Endothelial cell (in vitro differentiated cells): ENCODE measurements at places on chromosomes 12 and 14. TPM values are rescaled to one million over a fixed set of nuclear protein-coding genes. Genes with fewer than 3 reads are reported as not detected.
A peak's percentile ranks its signal among the peaks of the same experiment; 100 is the strongest.

DNA sequence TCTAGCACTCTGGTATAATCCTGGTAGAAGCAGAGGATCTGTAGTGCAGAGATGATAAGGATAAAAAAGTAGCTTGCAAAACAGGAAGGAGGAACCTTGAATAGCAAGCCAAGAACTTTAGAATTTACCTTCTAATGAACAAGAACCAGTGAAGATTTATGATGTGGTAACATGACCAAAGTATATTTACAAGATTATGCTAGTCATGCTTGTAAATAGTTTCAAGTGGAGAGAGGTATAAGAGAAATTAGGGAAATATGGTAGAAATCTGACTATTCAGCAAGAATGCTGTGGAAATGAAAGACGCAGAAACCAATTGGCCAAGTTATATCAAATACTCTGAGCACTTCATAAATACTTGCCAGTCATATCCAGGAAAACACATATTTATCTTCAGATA, 47.8 kb downstream of the ERGIC2 start:
- peaks cover under 1% of the 10 kb centered on the region for H3K27me3 ChIP-seq
- no peaks in the 10 kb centered on the region for H3K4me1 ChIP-seq
- H3K27ac ChIP-seq: no peak overlapping the region
- H3K36me3 ChIP-seq: peaks cover 5% of the 10 kb centered on the region
- no peak for DNase-seq
- H3K4me3 ChIP-seq: no peak overlapping the region

DNA sequence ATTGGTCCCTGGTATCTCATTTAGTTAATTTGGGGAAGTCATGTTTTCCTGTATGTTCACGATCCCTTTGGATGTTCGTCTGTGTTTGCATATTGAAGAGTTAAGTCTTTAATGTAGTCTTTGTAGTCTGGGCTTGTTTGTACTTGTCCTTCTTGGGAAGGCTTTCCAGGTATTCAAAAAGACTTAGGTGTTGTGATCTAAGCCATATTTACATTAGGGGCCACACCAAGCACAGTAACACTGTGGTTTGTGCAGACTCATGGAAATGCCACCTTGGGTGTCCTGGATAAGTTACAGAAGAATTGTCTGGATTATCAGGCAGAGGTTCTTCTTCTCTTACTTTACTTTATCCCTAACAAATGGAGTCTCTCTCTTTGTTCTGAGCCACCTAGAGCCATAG, 380.3 kb downstream of the CCER1 start:
- H3K27me3 ChIP-seq: no peaks in the 10 kb centered on the region
- no peaks in the 10 kb centered on the region for H3K36me3 ChIP-seq
- no peak for DNase-seq

- H3K4me1 ChIP-seq: no peaks in the 10 kb centered on the region
- H3K27me3 ChIP-seq: no peaks in the 10 kb centered on the region
- no peaks in the 10 kb centered on the region for H3K36me3 ChIP-seq
- H3K27ac ChIP-seq: no peak overlapping the region
- DNase-seq: no peak
These were observed 20.3 kb upstream of the SYCP3 start for GRCh38 chr12:101759396-101760047.

GRCh38 chr14:34983148-34983760, 462 bp downstream of the SRP54 start:
- no peak for DNase-seq
- H3K27ac ChIP-seq: no peak overlapping the region
- peaks cover 2% of the 10 kb centered on the region for H3K27me3 ChIP-seq

- no peak for DNase-seq
- no peaks in the 10 kb centered on the region for H3K36me3 ChIP-seq
- no peak overlapping the region for H3K27ac ChIP-seq
- H3K27me3 ChIP-seq: no peaks in the 10 kb centered on the region
These were observed 460 bp upstream of the SYNE2 start for GRCh38 chr14:63852271-63852816.

DNA sequence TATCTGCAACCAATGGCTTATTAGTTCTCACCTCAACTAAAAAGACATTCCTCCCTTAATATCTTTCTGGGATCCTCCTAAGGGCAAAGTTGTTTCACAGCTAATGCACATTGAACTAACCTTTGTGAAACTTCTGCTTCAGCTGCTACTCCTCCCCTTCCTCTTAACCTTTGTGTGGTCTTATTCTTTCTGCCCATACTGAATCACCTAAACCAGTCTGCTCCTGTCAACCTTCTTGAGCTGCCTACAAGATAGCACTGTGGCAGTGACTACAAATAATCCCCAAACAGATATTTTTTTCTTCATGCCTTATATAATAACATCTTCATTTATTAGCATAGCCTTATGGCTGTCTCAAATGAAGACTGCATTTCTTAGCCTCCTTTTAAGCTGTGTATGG, 1077.4 kb upstream of the ATXN7L3B start:
- H3K27me3 ChIP-seq: no peaks in the 10 kb centered on the region
- no peak for DNase-seq
- no peak overlapping the region for H3K4me3 ChIP-seq
- H3K36me3 ChIP-seq: no peaks in the 10 kb centered on the region
- no peak overlapping the region for H3K27ac ChIP-seq

DNA sequence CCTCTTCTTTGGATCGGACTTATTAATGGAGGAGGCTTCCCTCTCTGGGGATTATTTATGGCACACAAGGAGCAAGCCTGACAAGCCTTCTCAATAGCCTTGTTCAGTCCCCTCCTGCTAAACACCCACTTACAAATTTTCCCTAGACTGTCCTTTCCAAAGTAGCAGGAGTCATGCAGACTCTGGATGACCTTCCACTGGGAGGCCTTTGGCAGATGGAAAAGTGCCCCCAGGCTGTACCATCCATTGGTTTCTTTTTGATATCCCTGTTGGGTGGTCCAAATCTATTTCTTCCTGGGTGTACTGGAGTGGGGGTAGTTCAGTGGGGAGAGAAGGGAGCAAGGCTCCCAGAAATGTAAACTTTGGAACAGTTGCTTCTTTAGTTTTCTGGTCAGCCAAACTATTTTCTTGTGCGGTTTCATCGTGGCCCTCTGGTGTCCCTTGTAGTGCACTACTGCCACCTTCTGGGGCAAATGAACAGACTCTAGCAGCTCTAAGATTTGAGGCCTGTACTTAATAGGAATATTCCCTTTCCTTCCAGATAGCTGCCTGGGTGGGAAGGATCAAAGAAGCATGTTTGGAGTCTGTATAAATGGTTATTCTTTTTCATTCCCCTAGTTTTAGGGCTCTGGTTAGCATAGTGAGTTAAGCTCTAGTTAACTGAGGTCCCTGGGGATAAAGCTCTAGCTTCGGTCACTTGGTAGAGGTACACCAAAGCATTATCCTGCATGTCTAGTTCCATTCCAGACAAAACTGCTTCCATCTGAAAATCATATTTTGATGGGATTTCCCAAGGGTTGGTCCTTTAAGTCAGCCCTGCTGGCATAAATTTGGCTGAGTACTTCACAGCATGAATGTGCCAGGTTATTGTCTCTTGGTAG, 409.5 kb downstream of the SLC6A15 start:
- H3K27me3 ChIP-seq: peaks cover 3% of the 10 kb centered on the region
- no peak overlapping the region for H3K4me3 ChIP-seq
- peak; percentile 69 for DNase-seq
- peaks cover 4% of the 10 kb centered on the region for H3K4me1 ChIP-seq

DNA sequence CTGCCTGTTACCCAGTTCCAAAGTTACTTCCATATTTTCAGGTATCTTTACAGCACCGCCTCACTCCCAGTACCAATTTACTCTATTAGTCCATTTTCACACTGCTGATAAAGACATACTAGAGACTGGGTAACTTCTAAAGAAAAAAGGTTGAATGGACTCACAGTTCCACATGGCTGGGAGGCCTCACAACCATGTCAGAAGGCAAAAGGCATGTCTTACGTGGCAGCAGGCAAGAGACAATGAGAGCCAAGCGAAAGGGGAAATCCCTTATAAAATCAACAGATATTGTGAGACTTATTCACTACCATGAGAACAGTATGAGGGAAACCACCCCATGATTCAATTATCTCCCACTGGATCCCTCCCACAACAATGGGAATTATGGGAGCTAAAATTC, 9.8 kb downstream of the AREL1 start:
- peak overlapping the region; percentile 21 for H3K4me3 ChIP-seq
- H3K27ac ChIP-seq: no peak overlapping the region
- no peak for DNase-seq

EID3 gene
- 2.2 TPM for total RNA-seq

- H3K4me1 ChIP-seq: peaks cover 14% of the 10 kb centered on the region
- peaks cover 12% of the 10 kb centered on the region for H3K27me3 ChIP-seq
- H3K27ac ChIP-seq: no peak overlapping the region
- DNase-seq: no peak
- H3K36me3 ChIP-seq: peaks cover 5% of the 10 kb centered on the region
These were observed 96.9 kb downstream of the ADGRD1 start for GRCh38 chr12:131050463-131051154.

ENDOU gene
- total RNA-seq: 1.6 TPM

DNA sequence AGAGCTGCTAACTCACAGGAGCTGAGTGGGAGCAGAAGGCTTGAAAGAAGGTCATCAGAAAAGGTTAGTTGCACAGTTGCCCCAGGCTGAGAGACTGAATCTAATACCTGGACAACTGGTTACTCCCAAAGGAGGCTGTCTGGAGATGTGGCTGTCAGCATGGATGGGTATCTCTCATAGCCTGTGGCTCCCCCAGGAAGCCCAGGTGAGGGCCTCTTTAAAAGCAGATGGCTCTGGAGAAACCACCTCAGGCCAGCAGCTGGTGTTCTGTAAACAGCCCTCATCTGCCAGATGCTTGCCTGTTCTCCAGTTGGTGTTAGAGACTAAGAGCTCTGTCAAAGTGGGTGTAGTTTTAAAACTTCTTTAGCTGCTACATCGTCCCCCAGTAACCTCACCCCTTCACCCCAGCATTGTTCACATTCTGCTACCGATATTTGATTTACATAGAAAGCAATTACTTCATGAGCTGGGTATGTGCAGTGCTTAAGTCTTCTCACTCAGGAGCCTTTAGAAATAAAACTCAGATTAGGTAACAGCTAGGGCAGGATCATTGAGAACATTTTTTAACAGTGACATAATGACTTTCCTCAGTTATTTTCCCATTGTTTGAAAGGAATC, 25.8 kb downstream of the DACT1 start:
- no peaks in the 10 kb centered on the region for H3K36me3 ChIP-seq
- H3K4me3 ChIP-seq: no peak overlapping the region
- no peak for DNase-seq
- H3K4me1 ChIP-seq: peaks cover 10% of the 10 kb centered on the region

LRCOL1 gene
- total RNA-seq: not detected

NOS1 gene
- 0.05 TPM for total RNA-seq
